ENCODE measurements at places on chromosomes 13 and 19.

GRCh38 chr13:27125357-27126282 lies 46.0 kb downstream of the USP12 start:
- DNase-seq, result no peak

DNA sequence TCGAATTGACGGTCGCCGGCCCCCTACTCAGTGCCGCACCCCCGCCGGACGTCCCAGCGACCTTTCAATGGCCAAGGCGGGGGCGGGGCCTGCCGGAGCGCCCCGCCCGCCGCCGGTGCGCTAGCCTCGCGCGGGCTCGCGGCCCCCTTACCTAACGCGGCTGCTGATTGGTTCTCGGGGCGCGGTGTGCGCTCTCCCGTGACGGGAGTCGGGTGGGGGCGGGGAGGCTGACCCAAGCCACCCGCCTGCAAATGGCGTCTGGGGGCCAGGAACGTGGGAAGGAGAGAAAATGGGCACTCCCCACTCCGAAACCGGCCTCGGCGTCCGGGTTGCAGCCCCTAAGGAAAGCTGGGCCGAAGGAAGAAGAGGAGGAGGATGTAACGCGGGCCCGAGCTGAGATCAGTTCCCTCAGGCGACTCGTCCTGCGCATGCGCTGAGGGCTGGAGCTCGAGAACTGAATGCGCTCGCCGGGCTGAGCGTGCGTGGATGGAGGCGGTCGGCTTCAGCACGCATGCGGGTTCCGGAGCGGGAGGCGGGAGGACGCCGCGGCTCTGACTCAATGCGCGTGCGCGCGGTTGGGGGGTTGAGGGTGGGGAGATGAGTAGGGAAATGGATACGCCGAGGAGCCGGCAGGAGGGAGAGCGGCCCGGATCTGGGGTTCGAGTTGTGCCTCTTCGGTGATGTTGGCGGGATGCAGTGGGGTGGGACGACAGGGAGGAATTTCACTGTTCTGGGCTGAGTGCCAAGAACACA lies at the start of gene SMG9:
Gene SMG9 (minus strand): TSS at position 460 of the 753 bp plus-strand sequence. CDS start 4,221 bp downstream, outside the sequence.
- DNase-seq, result peak; percentile 99

- DNase-seq, result no peak
Measured at GRCh38 chr13:92802776-92803175, 423.8 kb upstream of the GPC6 start.

DNA sequence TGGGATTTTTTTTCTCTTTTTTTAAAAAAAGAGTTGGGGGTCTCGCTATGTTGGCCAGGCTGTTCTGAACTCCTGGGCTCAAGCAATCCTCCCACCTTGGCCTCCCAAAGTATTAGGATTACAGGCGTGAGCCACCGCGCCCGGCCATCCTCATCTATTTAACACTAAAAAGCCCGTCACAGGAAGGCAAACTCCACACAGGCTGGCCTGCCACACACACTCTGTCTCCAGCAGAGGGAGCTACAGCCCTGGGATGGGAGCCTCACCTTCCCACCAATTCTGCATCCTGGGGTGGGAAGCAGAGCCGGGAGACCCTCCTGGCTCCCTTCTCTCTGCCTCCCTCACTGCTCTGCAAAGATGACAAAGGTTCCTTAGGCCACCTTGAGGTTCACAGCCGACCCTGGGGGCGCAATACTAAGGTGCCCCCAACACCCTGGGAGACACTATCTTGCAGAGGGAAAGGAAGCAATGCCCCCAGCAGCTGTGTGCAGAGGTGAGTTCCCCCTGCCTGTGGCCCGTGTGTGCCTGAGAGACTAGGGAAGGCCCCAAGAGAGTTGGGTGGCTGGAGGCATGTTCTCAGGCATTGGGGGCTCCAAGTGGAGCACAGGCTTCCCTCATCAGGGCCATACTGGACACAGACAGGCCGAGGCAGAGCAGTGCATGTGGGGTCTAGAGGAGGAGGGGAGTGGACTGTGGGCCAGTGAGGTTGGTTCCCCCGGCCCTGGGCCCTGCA lies 27.4 kb upstream of the TIMM44 start:
- no peak for DNase-seq

DNA sequence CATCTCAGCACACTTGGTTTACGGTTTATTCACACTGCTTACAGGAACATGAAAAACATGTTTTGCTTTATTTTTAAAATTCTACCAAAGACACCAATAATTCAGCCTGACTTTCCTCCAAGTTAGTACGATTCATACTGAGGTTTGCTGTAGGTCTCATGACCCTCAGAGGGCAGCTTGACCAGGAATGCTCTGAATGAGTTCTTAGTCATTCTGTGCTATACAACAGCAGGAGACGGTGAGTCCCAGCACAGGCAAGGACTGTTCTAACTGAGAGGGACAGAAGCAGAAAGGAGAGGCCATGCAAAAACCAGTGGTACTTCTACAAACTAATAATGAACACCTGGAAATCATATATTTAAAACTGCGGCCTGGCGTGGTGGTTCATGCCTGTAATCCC lies 6.4 kb downstream of the GRTP1 start:
- no peak for DNase-seq

DNA sequence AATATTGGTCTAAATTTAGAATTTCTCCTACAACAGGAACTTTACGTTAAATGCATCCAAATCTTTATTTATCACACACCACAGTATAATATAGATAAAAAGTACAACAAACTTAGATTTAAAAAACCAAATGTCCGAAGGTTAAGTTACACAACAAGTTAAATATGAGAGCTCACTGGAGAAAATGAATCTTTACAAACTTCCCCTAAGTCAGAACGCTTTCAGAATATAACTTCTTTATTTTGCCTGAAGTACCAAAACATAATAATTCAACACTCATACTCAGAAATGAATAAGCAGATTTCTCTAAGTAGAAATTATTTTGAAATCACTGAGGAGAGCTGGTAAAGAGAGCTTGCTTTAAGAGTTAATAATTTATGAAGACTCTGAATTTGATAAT lies 33.8 kb downstream of the TSC22D1 start:
- no peak for DNase-seq

- no peak for DNase-seq
Measured at GRCh38 chr13:79212064-79212619, 193.9 kb downstream of the RBM26 start.

- DNase-seq, result no peak
Measured at GRCh38 chr13:89925107-89925506, 1422.4 kb upstream of the MIR17HG start.

DNA sequence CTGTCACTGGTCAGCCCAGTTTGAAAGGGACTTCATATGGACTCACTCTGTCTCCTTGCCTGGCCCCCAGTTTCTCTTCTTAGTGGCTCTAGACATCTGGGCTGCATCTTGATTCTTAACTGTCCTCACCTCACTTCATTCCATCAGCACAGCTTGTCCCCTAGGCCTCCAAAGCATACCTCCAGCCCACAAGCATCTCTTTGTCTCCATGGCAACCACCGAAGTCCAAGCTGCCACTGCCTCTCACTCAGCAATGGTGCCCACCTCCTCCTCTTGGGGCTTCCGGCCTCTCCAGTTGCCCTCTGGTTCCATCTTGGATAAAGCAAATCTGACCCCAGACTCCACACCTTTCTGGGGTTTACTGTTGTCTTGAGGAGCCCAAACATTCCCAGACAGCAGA lies 9.9 kb upstream of the KLHL26 start:
- DNase-seq, result no peak

DNA sequence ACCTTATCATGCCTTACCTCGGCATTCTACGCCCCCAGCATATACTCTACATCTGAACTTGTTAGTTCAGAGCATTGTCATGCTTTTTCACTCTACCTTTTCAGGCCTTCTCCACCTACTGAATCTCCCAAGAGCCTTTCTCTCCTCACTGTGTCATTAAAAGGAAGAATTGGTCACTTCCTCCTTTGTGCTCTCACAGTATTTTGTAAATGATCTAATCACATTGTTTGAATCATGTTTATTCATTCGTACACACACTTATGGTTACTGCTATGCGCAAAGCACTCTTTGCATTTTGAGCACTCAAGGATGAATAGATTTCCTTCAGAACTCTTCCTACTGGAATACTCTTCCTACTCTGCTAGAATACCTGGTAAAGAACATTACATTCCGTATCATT lies 15.8 kb upstream of the ELF1 start:
- no peak for DNase-seq

GRCh38 chr13:51781246-51782022 lies 22.5 kb downstream of the DHRS12 start:
- peak; percentile 47 for DNase-seq

GRCh38 chr19:53958168-53958571 lies 4.6 kb upstream of the CACNG8 start:
- no peak for DNase-seq

DNA sequence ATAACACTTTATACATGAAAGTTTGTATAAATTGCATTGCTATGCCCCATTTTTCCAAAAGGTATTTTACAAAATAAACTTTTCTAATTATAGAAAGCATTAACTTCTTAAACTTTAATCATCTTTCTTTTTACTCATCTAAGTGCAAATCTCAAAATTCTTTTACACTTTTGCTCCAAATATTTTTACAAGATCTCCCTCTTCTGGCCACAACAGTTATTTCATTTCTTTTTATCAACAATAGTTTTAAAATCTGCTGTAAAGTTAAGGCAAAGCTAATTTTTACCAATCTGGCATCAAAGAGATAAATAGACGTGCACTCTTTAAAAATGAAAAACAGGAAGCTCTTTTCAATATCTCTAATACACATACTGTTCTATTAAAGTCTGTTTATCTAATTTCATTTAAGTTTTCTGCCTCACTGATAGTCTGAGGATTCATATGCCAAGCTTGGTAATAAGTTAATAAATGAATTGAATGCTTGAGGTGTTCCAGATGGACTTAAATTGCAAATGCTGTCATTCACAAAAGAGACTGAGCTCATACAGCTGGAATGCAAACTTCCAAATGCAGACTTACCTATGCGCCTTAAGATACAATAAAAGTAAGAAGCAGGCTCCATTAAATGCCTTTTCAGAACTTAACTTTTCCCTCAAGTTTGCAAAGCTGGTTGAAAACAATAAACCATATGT lies 583.0 kb upstream of the ATXN8OS start:
- no peak for DNase-seq

GRCh38 chr13:20623000-20623399 lies 56.0 kb downstream of the IFT88 start:
- no peak for DNase-seq

- no peak for DNase-seq
Measured at GRCh38 chr13:73225990-73226389, 167.2 kb downstream of the KLF5 start.

DNA sequence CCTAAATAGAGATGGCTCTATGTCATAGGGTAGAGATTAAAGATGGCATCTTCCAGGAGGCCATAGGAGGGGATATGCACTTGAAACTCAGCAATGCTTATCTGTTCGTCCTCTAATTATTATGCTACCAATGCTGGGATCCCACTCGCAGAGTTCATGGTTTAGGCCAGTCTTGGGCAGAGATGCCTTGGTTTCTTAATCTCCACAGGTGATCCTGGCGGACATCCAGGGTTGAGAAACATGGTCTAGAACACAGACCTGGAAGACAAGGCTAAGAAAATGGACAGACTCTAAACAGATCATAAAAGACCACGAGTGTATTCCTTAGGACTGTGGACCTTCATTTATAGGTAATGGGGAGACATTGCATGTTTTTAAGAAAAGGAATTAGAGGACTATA lies 70.0 kb upstream of the IRS2 start:
- no peak for DNase-seq

- no peak for DNase-seq
Measured at GRCh38 chr19:42693760-42694350, 46.4 kb downstream of the PSG3 start.

DNA sequence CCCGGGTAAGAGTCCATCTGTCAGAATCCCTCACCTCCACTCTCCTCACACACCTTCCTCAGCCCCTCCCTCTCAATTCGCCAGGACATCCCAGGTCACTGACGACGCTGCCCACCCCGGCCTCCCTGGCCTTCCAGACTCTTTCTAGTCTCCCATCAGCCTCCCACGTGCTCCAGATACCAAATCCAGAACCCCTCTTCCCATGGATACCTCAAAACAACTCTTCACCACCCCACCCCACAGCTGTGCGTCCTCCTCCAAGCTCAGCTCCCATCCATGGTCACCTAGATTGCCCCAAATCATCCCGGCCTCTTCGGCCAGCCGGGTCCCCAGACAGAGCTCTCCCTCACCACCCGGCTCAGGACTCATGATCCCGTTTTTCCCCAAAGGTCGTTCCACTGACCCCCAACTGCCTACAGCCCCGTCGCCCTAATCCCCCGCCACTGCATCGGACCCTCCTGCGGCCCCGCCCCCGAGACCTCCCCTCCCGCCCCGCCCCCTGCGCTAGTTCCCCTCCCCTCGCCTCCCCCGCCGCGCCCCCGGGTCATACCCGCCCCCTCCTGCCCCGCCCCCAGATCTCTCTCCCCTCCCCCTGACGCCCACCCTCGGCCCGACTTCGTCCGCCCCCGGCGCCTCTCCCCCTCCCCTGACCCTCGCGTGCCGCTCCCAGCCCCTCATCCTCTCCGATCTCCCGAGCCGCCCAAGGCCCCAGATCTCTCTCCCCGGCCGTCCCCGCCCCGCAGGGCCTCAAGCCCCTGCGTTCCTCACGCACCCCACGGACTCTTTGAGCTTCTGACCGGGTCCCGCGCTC lies 546 bp downstream of the UBXN6 start:
- no peak for DNase-seq

DNA sequence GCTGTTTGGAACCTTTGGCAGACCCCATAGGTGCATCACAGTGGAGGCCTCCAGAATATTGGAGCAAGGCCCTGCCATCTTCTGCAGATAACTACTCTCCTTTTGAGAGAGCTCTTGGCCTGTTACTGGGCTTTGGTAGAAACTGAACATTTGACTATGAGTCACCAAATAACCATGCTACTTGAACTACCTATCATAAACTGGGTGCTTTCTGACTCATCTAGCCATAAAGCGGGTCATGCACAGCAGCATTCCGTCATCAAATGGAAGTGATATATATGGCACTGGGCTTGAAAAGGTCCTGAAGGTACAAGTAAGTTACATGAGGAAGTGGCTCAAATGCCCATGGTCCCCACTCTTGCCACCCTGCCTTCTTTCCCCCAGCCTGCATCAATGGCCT lies 782.5 kb upstream of the SLITRK6 start:
- DNase-seq, result no peak

GRCh38 chr19:17454576-17455071 lies 6.1 kb downstream of the NXNL1 start:
- no peak for DNase-seq

GRCh38 chr19:13875824-13876223 lies 1.1 kb upstream of the NANOS3 start:
- no peak for DNase-seq

GRCh38 chr13:112069845-112070251 lies 2.9 kb downstream of the SOX1 start:
- DNase-seq, result no peak

DNA sequence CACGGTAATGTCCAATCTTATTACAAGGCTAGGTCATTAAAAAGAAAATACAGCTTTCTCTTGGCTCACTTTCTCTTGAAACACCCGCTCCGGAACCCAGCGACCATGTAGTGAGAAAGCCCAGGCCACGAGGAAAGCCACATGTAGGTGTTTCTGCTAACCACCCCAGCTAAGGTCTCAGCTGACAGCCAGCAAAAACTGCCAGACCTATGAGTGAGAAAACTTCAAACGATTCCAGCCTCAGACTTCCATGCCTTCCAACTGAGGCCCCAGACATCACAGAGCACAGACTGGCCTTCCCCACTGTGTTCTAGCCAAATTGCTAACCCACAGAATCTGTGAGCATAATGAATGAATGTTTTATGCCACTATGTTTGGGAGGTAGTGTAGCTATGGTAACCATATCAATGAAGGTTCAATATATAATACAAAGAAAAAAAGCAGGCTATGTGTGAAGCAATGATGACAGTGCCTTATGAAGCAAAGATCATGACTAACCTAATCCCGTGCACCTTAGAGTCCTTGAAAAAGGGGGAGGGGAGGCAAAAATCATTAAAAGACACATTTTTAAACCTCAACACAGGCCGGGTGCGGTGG lies 11.9 kb upstream of the TPTE2 start:
- no peak for DNase-seq

Measured in left ventricle myocardium superior (tissue), 1 donor.